Head of caudate nucleus (tissue), 42 donors: ENCODE measurements at places on chromosomes 6 and 20.

DNA sequence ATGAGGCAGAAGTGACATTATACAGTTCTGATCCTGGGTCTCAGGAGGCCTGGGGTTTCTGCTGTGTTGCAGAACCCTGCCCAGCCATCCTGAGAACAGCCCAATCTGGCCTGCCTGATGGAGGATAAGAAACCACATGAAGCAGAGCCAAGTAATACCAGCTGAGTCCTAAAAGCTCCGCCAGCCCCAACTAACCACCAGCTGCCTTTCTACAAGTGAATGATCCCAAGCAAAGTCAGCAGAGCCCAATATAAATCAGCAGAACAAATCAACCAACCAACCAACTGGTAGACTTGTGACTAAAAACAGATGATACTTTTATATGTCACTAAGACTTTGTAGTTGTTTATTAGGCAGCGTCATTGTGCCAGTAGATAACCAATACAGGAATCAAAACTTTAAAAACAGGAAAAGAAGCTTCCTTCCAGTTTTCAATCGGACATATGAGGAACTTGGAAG lies 52.1 kb downstream of the SNX5 start:
- DNase-seq = no peak

GRCh38 chr6:47147836-47148344 lies 105.8 kb upstream of the ADGRF1 start:
- DNase-seq = no peak

DNA sequence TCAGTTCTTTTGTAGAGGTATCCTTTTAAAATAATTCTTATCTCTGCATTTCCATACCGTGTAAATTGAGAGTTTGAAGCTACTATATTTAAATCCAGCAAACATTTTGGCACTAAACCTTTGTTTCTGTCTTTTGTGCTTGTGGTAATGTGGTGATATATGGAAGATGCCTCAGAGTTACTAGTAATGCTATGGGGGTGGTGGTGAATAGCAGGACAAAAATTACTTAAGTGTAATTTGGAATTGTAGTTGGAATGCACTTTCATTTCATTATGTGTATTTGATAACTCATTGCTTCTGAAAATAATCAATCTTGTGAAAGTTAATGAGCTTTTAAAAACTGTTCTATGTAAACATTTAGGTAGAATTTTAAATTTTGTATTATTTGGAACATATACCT lies 404.5 kb downstream of the PHF3 start:
- no peak for DNase-seq

DNA sequence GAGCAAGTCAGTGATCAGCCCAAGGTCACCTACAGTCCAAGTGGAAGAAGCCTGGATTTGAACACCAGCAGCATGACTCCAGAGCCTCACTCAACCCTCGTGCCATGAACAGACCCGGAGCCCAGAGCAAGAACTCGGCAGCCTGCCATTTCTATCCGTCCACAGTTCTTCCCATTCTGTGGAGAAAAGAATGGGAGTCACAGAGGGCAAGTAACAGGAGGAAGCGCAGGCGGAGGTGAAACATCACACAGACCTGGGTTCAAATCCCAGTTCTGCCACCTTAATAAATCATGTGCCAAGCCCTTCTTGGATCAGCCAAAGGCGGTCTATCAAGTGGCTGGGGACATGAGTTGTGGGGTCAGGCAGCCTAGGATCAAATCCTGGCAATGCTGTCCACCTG lies 4.3 kb downstream of the PREX1 start:
- peak; percentile 38 for DNase-seq

DNA sequence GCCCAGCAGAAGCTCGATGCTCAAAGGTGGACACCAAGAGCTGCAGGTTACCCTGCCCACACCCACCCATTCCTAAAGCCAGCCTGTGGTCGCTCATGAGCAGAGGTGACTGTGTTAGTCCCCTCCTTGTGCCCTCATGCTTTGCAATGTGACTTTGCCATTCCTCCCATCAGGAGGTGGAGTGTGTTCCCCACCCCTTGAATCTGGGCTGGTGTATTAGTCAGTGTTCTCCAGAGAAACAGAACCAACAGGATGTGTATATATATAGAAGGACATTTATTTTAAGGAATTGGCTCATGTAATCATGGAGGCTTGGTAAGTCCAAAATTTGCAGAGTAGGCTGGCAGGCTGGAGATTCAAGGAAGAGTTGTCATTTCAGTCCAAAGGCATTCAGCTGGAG lies 54.4 kb upstream of the RNF24 start:
- no peak for DNase-seq

DNA sequence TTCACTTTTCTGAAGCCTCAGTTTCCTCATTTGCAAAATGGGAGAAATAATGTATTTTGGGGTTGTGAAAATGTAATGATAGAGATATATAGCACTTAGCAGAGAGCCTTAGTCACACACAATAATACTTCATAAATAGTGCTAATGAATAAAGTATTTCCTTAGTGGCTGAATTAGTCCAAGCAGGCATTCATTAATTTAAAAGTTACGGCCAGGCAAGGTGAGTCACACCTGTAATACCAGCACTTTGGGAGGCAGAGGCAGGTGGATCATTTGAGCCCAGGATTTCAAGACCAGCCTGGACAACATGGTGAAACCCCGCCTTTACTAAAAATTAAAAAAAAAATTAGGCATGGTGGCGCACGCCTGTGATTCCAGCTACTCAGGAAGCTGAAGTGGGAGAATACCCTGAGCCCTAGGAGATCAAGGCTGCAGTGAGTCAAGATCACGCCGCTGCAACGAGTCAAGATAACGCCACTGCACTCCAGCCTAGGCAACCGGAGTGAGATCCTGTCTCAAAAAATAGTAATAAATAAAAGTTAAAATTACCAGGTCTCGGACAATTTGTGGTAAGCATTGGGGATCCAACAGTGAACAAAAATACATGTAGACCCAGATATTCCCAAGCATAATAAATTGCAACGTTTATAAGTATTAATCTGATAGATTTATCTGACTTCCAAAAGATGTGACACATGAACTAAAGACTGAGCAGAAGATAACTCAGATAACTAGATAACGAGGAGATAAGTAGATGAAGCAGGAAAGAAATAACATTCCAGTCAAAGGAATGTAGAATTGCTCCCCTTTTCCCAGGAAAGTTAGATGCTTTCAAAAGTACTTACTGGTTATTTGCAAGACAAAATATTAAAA lies 2.1 kb upstream of the IBTK start:
- no peak for DNase-seq

- no peak for DNase-seq
Observed at GRCh38 chr6:170200458-170200891, 90.4 kb downstream of the DLL1 start.

GRCh38 chr6:73637404-73637803 lies 16.4 kb downstream of the SLC17A5 start:
- no peak for DNase-seq

DNA sequence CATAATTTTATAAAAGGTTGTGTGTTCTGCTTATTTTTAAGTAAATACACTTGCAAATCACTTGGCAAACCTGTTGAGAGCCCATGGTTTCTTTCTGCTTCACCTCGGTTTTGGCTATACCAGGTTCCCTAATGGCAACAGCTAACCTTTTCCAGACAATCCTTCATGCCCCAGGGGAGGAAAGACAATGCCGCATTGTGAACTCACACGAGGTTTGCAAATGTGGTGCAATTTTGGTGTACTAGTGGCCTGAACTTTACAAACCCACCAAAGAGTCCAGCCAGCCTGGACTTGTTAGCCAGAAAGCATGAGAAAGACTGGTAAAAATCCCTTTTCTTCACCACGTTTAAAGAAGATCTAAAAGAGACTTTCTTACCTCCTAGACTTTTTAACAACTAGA lies 84.8 kb upstream of the SOX4 start:
- no peak for DNase-seq
